ENCODE measurements at places on chromosomes 16 and 17.

DNA sequence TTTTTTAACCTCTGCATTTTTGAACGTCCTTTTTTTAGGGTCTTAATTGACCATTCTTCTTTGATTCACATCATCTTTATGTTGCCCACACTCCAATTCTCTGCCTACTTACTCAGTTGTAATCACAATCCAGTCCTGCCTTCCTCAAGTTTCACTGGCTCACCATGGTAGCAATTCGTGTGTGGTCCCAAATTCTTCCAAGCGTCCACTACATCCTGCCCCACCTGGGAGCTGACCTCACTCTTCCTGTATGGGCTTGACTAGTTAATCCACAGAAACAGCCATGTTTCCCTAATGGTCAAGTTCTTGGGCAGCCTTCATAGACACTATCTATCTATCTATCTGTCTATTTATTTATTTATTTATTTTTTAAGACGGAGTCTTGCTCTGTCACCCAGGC is 7.1 kb downstream of the TLCD2 start:
- no peak for DNase-seq

DNA sequence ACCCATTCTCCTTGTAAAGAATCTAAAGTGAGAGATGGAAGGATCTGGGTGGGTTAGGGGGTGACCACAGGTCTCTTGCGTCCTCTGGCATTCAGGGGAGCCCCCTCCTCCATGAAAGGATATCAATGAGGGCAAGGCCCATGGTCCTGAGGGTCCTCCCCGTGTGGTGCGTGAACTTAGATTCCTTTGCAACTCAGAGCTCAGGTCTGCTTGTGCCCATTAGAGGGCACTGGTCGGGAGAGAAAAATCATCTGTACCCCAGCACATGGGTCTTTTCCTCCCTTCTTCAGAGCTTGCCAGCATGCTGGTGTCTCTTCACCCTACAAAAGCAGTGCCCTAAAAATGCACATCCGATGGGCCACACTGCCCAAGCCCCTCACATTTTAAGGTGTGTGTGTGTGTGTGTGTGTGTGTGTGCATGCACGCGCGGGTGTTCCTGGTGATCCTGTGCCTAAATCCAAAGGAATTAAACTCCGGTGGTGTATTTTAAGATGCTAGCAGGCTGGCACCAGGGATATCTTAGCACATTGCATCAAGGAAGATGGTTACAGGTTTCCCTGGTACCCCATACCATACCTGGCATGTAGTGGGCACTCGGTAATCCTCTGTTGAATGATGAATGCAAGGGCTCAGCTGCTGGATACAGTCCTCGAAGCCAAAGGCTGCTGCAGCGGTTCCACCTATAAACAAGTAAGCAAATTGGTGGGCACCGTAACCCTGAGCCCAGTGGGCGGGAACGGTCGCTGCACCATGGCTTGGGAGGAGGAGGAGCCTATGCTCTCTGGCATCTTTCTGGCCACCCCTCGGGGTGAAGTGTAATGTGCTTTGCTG is 4.7 kb downstream of the C1QTNF1 start:
- DNase-seq: no peak

- no peak for DNase-seq
Measured at GRCh38 chr17:75987041-75987440, 8.0 kb downstream of the TEN1 start.

DNA sequence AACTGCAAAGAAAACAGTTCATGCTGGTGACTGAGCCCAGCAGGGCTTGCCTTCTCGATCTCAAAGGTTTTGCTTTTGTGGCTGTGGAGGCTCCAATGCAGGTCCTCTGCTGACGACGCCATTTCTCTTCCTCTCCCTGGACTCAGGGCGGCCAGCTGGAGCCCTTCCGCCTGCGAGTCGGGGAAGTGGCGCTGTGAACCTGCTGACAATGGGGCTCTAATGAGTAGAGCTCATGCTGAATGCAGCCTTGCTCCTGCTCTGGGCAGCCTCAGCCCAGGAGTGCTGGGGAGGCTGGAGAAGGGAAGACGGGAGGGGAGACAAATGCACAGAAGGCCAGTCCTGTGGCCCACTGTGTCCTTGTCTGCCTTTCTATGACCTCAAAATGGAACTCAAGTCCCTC is 43.8 kb downstream of the VAC14 start:
- peak; percentile 20 for DNase-seq

GRCh38 chr17:5123343-5124124 is 7.7 kb downstream of the USP6 start:
- DNase-seq: no peak

- DNase-seq: peak; percentile 63
Measured at GRCh38 chr17:29591146-29591736, 1.7 kb upstream of the ANKRD13B start.

DNA sequence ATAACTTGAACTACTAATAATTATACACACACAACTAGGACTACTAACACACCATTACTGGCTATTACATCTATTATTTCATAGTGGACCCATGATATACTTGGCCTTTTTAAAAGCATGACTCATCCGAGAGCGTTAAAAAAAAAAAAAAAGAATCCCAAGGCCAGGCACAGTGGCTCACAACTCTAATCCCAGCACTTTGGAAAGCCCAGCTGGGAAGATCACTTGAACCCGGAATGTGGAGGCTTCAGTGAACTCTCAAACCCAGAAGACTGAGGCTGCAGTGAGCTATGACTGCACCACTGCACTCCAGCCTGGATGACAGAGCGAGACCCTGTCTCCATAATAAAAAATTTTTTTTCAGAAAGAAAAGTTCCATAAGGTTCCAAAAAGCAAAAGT is 3.1 kb downstream of the GLG1 start:
- peak; percentile 10 for DNase-seq

DNA sequence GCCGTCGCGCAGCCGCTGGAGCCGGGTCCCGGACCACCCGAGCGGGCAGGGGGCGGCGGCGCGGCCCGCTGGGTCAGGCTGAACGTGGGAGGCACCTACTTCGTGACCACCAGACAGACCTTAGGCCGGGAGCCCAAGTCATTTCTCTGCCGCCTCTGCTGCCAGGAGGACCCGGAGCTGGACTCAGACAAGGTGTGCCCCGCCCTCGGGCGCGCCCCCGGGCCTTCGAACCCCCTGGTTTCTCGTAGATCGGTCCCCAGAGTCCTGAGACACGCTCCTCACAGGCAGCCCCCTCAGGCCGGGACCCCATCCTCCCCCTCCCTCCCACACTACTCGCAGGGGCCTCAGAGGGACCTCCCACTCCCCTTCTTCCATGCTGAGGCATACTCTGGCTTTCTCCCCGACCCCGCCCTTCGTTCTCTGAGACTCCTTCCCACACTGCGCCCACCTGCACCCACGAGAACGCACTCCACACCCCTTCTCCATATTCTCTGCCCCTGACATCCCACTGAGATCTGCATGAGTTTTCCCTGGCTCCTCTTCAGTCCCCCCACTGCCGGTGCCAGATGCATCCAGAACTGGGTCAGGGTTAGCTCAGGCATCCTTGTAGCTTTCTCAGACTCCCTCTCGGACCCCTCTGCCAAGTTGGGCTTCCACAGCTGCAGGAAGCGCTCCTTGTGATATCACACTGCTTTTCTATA is 523 bp downstream of the KCTD2 start:
- DNase-seq: peak; percentile 71

DNA sequence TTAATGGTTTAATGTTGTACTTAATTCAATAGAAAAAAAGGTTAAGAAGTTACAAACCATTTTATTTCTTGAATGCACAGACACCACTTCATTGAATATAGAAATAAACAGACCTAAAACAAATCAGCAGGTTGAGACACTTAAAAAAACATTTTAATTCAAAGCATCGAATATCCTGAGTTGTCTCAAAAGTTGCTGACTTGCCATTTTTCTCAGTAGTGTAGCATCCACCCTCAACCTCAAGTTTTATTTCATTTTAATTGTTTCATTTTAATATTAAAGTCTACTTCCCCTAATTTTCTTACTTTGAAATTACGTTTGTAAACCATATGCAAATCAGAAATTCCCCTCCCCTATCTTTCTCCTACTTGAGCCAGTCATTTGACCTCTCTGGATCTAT is 5.8 kb upstream of the MED13 start:
- DNase-seq: no peak

DNA sequence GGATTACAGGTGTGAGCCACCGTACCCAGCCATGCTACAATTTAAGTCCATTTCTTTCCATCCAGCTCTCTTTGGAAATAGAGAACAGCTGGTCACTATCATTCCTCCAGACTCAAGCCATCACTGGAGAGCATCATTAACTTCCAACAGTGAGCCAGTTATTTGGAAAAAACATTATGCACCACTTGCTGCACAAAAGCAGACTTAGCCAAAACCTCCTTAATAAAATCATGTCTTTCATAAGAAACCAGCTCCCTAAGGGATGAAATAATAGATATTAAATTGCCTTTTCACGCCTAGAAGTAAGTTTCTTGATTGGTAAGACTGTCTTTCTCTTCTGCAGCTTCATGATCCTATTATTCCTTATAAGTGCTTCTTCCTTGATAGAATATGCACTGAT is 17.9 kb downstream of the SLC39A11 start:
- no peak for DNase-seq

DNA sequence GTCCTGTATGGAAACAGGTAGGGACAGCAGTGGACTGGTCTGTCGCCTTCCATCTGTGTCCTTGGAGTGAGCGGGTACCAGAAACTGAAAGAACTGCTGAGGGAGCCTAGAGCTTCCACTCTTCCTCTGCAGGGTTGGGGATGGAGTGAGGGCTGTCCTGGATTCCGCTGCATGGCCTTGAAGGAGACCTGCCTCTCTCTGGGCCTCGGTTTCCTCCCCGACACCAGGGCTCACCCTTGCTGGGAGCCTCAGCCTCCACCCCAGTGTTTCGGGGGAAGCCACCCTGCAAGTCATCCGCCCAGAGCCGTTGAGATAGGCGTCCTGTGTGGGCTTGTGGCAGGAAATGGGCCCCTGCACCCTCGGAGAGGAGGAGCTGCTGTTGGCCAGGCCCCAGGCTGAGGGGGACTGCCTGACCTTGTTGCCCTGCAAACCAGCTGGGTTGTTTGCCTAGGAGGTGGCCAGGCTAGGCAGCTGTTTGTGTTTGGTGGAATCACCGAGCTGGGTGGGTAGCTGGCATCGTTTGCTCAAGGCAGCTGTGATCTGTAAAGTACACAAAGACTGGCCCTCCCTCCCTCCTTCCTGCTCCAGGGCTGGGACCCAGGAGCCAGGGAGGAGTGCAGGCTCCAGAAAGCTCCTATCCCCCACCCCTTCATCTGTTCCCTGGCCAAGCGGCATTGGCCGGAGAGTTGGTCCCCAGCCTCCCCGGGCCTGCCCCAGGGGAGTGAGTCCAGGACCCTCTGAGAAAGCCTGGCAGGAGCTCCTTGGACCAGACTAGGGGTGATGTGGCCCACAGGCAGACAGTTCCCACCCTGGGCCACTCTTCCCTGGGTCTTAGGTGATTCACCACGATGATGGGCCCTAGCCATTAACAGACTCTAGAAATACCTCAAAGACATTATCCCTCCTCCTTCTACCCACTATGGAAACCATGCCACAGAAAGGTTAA is 1.3 kb downstream of the RAB37 start:
- DNase-seq: no peak

DNA sequence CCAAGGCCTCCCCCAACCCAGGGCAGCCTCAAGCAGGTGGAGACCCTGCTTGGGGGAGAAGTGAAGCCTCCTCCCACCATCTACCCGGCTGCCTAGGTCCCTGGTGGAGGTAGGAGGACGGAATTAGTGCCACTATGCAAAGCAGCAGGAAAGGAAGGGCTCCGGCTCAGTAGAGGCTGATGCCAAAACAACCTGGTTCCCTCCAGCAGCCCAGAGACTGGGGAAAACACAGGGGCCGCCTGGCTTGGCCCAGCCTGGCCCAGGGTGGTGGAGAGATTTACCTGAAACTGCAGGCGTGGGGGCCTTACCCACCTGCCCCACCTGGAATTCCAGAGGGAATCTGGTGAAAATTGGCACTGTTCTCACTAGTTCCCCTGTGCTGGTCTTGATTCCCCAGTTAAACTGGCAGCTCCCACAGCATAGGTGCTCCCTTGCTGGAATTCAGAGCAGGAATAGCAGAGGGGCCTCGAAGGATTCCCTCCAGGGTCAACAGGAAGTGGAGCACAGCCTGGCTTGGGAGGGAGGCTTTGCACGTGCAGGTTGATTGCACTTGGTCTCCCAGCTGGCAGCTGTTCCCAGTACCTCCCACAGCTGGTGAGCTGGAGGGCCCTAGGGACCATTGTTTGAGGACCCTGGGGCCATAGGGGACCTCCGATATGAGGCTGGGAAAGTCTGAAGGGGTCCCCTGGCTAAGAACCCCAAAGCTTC is 4.5 kb downstream of the CD79B start:
- no peak for DNase-seq

Measured in umbilical cord (tissue), 2 donors.